A549 treated with Hydrocortisone at 1 μM for 4 hours (cell line): ENCODE measurements at places on chromosomes 7 and 10. TPM values are rescaled to one million over a fixed set of nuclear protein-coding genes. Genes with fewer than 3 reads are reported as not detected.

The ITPRID1 gene
- total RNA-seq = not detected in 5 replicates

The FRMD4A gene
- 2.6 to 3.8 TPM (median 3.2 TPM) in 5 replicates for total RNA-seq

The ZNRF2 gene
- 4.7 to 6.4 TPM (median 5.5 TPM) in 5 replicates for total RNA-seq

The SEMA3D gene
- total RNA-seq = 0.01 to 0.07 TPM (median 0.02 TPM) in 4 of 5 replicates, not detected in the other

The SNX8 gene
- total RNA-seq = 73.3 to 130 TPM (median 114 TPM) in 5 replicates

The STRIP2 gene
- total RNA-seq = 4.9 to 7.1 TPM (median 6.1 TPM) in 5 replicates

The STEAP2 gene
- total RNA-seq = 3.0 to 4.9 TPM (median 4.4 TPM) in 5 replicates

The HGF gene
- total RNA-seq = 0.05 to 0.07 TPM in 2 of 5 replicates, not detected in the others

The PILRA gene
- total RNA-seq = 3.3 to 5.4 TPM (median 5.2 TPM) in 5 replicates

The METTL27 gene
- 8.2 to 12.9 TPM (median 9.9 TPM) in 5 replicates for total RNA-seq
